ENCODE measurements at places on chromosomes 6 and 20. TPM values are rescaled to one million over a fixed set of nuclear protein-coding genes. Genes with fewer than 3 reads are reported as not detected.

HLA-C gene
- 185 TPM for total RNA-seq

GFRAL gene
- not detected for total RNA-seq

SOX4 gene
- 7.8 TPM for total RNA-seq

FOXC1 gene
- total RNA-seq = 2.7 TPM

DNA sequence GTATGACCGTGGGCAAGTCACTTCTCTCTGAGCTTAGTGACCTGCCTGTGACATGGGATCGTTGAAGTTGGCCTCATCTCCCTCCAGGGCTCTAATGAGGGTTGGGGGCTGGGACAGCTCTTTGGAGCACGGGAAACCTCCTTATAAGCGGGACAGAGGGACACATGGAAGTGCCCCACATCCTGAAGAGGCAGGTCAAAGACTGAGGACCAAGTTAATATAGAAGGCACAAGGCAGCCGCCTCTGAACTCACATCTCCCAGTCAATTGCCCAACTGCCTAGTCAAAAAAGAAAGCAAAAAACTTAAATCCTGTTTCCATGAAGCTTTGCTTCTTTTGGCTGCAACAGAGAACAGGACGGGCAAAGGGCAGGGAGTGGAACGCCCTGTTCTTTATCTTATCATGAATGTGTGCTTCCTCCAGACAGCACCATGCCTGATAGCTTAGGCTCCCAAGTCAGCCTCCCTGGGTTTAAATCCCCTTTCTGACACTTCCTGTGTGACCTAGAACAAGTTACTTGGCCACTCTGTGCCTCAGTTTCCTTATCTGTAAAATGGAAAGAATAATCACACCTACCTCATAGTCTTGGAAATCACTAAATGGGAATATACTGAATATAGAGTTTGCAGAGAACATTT is 27.1 kb downstream of the LBP start:
- no peak for DNase-seq

DNA sequence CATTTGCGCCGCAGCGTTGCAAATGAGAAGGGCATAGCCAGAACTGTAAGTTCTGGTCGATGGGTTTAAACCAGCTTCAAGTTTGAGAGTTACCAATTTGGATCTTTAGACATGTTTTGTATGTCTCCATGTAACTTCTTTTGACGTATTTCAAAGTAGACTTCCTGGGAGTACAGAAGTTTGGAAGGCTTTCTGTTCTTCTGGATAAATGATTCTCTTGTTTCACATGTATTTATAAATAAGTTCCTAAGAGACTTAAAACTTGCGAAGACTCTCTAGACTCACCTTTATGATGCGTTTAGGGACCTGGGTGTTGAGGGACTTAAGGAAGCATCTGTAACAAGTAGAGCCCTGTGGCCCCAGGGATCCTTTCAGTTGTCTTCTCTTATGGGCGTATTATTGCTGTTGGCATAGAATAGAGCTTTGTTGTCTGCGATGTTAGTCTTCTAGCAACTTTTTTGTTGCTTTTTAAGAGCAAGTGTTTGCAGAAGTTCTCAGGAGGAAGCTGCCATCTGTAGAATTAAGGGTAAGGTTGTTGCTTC is 1.3 kb downstream of the CDYL start:
- DNase-seq = no peak

- no peak for DNase-seq
Measured at GRCh38 chr20:46509523-46509922, 3.8 kb downstream of the ZNF334 start.

- no peak for DNase-seq
Measured at GRCh38 chr20:48875233-48875913, 46.1 kb upstream of the ARFGEF2 start.

- DNase-seq = no peak
Measured at GRCh38 chr6:168247443-168248147, 72.0 kb downstream of the DACT2 start.

- DNase-seq = no peak
Measured at GRCh38 chr6:165611294-165611693, 51.7 kb downstream of the PDE10A start.

DNA sequence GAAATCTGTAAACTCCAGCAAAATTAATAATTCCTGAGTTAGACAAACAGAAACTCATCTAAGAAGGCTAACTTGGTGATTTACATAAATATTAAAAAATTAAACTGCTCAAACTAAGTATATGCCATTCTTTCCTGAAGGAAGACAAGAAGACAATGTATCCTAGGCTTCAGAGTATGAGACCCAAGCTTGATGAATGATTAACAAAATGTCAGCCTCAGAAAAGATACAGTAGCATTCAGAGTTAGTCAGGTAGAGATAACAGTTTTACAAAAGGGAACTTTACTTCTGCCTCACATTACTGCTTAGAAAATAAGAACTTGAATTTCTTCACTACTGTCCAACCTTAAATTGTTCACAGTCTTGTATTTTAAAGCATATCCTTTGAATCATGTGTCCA is 12.0 kb downstream of the CSNK2A1 start:
- DNase-seq = no peak

GRCh38 chr20:9492067-9492466 is 22.3 kb upstream of the LAMP5 start:
- no peak for DNase-seq

RRAGD gene
- 126 TPM for total RNA-seq

PTGIS gene
- 24.2 TPM for total RNA-seq

- DNase-seq = no peak
Measured at GRCh38 chr20:36275011-36275410, 31.1 kb upstream of the DLGAP4 start.

DNA sequence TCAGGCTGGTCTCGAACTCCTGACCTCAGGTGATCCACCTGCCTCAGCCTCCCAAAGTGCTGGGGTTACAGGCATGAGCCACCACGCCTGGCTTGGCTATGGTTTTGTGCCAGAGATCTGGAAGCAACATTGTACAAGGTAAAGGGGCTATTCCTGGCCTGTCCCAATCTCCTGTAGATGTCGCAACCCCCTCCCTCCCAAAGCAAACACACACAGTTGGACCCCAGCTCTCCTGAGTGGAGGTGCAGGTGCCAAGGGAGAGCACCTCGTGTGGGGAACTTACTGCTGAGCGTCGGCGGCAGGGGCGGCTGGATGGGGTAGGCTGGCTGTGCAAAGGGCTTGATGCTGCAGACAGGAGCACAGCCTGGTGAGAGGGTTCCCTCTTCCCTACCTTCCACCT is 8.8 kb downstream of the RPL10A start:
- no peak for DNase-seq

- DNase-seq = no peak
Measured at GRCh38 chr6:130405549-130405948, 39.7 kb downstream of the TMEM200A start.

TGM3 gene
- total RNA-seq = not detected

GRCh38 chr6:45959534-45960145 is 56.0 kb downstream of the CLIC5 start:
- DNase-seq = no peak

DNA sequence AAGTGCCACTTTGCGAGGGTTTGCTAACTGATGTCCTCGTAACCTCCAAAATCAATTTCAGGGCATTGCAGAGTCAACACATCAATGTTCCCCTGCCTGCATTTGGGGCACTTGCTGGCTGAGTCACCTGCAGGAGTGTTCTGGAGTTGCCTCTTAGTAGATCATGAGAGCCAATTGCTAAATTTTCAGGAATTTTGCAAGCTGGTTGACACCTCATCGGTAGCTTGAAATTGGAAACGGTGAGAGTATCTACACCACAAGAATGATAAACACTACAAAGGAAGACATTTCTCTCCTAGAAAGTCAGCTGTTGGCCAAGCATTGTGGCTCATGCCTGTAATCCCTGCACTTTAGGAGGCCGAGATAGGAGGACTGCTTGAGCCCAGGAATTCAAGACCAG is 10.8 kb upstream of the BFSP1 start:
- DNase-seq = no peak

DNA sequence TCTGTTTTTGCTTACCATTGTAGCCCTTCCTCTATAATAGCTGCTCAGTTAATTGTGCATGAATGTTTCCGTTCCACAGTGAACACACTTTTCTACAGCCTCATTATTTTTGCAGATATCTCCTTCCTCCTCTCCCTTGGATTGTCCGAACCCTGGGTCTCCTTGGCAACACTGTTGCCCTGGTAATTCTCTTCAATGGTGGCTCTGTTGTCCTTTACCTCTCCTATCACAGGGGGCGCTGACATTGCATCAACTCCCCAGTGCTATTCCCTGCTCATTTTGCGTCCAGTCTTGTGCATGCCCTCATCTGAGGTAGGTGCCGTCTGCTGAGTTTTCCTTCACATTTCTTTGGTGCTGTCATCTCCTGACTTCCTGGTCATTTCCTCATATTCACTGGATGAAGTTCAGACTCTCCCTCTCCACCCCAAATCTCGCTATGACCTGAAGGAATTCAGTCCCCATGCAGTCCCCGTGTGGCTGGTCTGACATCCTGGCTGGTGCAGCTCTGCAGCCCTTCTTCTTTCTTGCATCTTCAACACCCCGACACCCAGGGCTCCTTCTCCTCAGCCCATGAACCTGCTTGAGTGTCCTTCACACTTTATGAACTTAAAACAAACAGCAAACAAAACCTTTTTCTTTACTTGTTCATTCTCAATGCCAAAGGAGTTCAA is 21.1 kb downstream of the PHACTR2 start:
- no peak for DNase-seq

DNA sequence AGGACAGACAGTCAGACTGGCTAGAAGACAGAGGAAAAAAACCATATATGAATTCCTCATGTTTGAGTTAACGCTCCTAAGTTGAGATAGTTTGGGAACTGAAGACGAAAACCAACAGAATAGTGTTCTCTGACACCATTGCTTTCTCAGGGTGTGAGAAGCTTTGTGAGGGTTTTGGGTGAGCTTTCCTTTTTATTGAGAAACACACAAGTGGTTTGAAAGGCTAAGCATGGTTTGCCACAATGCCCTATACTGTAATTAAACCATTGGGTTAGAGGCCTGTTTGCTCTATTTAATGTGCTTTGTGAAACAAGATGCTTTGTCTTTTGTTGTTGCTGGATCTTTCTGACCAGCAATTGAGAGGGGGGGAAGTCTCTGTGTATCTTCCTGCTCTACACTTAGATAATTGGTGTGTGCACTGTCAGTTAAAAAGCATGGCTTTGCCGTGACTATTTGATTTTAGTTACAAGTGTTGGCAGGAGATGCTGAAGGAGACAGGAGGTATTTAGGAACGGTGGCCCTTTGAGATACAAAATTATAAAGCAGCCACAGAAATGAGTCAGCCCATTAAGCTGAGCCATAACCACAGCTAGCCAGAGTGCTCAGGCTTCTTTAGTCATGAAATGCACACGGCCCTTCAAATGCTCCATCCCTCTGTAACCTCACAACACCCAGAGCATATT is 273.0 kb upstream of the PREP start:
- no peak for DNase-seq

- no peak for DNase-seq
Measured at GRCh38 chr6:54094293-54094692, 16.9 kb upstream of the MLIP start.

TSHZ2 gene
- 4.2 TPM for total RNA-seq

TRIM40 gene
- not detected for total RNA-seq
